Fibroblast of villous mesenchyme (primary cell): ENCODE measurements at places on chromosomes 1 and 21. TPM values are rescaled to one million over a fixed set of nuclear protein-coding genes. Genes with fewer than 3 reads are reported as not detected.
A peak's percentile ranks its signal among the peaks of the same experiment; 100 is the strongest.

DNA sequence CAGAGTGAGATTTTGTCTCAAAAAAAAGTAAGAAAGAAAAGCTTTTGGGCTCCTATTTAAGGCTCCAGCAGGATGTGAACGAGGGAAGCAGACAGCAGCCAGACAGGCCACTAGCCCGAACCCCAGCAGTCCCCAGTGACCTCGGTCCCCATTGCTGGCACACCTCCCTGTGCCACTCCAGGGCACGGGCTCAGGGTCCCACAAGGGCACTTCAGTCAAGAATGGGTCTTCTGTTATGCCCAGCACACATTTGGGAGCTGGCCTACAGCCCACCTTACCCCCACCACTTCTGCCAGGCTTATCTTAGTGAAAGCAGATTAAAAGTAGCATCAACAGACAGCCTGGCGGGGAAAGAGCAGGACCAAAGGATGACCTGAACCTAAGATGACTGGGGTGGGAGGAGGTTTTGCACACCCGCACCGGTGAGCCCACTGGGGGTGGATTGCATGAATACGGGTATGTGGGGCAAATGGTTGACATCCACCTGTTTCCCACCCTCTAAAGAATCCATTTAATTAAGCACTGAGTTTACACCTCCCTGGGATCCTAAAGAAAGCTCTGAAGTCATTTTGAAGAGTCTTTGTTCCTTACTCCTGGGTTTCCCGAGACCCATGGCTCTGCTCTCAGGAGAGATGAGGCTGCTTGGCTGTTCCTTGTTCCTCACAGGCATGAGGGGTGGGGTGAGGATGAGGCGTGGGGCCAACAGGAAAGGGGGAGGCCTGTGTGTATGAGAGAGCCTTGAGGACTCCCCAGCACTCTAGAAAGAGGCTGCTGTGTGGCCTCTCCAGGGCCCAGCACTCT, 4.7 kb downstream of the CHI3L1 start:
- DNase-seq = no peak

GRCh38 chr1:234433563-234434285, 45.3 kb downstream of the TARBP1 start:
- peak; percentile 34 for DNase-seq

DNA sequence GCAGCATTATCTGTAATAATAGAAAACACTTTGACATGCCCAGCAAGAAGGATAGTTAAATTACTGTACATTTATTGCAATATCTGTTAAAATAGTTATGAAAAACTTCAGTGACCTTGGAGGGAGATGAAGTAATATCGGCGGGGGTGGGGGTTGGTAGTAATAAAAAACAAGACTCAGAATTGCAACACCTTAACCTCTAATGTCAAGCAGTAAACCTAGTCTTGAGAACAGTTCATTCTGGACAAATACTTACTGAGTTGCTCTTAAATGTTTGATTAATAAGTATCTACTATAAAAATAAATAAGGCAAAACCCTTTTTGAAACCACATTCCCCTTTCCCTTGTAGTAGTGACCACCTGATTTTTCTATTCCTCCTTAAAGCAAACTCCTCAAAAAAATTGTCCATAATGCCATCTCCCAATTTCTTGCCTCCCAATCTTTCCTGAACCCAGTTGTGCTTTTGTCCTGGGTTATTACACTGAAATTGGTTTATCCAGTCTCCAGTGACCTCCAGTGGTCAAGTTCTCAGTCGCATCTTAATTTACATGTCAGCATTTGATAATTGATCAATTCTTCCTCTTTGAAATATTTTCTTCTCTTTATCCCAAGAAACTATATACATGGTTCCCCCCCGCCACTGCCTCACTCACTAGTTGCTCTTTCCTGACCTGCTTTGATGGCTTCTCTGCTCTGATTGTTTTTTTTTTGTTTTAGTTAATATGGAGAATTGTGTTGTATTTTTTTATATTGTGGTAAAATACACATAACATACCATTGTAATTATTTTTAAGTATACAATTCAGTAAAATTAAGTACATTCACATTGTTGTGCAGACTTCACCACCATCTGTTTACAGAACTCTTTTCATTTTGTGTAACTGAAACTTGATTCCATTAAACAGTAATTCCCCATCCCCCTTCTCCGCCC, 36.8 kb downstream of the RAP1A start:
- peak; percentile 92 for DNase-seq

DNA sequence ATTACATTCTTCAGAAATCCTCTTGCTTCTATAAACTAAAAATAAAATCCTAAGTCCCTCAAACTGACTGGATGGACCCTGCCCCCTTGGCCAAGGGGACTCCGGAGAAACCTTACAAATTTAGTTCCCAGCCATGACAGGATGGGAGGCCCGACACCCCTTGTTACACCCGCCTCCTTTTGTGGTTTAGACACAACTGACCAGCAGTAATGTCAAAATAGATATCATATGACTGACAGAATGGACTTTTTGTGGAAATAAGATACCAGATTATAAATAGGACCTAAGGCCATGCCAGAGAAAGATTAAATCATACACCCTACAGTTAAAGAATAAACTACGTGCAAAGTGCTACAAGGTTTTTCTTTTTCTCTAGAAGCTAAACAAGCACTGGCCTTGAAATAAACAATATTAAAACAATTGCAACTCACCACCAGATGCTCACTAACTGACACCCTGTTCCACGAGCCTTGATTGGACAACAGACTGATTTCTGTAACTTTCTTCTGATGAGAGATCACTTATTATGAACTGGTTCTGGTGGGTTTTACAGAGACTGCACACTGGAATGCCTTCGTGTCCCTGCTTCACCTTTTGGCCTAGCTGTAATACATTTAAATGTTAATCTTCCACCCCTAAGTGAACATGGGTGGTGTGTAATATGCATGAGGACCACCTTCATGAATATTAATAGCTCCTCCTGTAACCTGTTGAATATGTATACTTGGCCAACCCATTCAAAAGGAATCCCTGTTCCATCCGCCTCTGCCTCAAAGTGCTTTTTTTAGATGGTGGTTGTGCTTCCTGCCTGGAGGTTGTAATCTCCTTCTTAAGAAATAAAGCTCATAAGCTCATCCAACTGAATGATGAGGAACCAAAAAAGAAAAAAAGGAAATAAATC, 99.6 kb downstream of the ODF2L start:
- DNase-seq = no peak

DNA sequence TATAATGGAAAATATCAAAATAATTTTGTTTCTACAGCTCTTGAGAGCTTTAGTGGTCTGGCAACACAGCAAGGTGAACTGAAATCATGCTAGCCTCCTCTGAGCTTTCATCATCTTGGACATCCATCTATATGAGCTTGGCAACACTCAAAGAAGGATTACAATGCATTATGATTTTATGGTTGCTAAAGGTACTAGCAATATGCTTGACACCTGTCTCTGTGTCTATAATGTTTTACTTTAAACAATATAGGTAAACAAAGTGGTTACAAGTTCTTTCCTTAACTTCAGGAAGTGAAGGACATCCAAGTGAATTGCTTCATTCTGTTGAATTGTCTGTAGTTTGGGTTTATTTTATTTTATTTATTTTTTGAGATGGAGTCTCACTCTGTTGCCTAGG, 203.7 kb upstream of the RRP15 start:
- no peak for DNase-seq

- no peak for DNase-seq
Measured at GRCh38 chr21:32099812-32100416, 178.9 kb downstream of the MIS18A start.

- no peak for DNase-seq
Measured at GRCh38 chr1:43885279-43885801, 48.3 kb upstream of the ARTN start.

- no peak for DNase-seq
Measured at GRCh38 chr1:197633447-197634078, 141.7 kb downstream of the DENND1B start.

- DNase-seq = no peak
Measured at GRCh38 chr1:4071653-4072052, 171.6 kb upstream of the C1orf174 start.

GRCh38 chr1:147608596-147608995, 61.7 kb downstream of the ACP6 start:
- no peak for DNase-seq

DNA sequence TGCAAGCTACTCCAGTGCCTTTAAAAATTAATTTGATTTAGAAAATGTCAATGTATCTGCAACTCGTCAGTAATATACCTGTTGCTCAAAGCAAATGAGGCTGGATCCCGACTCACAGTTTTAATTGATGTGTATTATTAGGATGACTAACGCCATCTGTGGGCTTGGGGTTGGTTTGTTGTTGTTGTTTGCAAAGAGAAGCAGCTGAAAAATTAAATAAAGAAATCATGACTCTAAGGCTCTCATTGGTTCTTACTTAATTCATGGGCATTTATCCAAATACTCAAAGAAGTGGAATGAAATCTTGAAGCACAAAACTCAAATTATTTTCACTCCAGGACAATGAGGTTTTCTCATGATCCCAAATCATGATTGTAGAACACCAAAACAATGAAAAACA, 46.4 kb downstream of the SEC16B start:
- DNase-seq = peak; percentile 70

DNA sequence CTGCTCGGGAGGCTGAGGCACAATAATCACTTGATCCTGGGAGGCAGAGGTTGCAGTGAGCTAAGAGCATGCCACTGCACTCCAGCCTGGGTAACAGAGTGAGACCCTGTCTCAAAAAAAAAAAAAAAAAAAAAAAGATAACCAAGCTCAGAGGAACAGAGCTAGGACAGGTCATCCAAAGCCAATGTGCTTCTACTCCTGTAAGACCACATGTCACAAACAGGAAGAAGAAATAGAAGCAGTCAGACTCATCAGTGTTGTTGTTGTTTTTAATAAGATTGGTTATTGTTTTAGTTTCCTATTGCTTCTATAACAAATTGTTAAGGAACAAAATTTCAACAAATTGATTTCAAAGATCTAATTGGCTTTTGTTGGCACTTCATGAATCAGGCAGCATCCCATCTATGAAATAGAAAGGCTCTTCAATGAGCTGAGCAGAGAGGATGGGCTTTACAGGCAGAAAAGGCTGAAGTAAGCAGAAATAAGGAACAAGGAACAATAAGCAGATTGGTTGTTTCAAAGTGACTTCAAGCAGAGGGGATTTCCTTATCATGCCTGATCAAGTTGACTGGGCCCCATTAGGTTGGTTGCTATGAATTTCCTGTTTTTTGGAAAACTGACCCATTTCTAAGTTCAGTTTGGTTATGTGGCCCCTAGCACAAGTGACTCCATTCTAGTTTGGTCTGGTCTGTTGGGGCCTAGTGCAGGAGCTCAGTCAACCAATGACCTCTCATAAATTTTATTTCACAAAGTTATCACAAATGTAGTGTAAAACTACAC, 6.0 kb upstream of the AKNAD1 start:
- no peak for DNase-seq

GRCh38 chr1:158179301-158180041, 1.2 kb upstream of the CD1D start:
- no peak for DNase-seq

DNA sequence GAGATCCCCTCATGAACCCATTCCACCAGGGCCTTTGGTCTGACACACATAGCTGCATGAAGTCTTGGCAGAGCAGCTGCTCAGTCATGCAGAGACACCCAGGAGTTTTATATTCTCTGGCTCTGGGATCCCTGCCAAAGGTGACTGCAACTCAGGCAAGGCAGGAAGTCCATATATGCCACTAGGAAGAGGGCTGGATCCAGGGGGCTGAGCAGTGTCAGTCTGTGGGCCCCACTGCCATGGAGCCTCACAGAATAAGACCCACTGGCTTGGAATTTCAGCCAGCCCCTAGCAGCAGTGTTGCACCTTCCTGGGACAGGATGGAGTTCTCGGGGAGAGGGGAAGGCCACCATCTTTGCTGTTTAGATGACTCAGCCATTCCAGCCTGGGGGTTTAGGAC, 199.7 kb downstream of the TBX15 start:
- DNase-seq = no peak

- peak; percentile 86 for DNase-seq
Measured at GRCh38 chr1:45512641-45513054, 9.0 kb downstream of the PRDX1 start.

DNA sequence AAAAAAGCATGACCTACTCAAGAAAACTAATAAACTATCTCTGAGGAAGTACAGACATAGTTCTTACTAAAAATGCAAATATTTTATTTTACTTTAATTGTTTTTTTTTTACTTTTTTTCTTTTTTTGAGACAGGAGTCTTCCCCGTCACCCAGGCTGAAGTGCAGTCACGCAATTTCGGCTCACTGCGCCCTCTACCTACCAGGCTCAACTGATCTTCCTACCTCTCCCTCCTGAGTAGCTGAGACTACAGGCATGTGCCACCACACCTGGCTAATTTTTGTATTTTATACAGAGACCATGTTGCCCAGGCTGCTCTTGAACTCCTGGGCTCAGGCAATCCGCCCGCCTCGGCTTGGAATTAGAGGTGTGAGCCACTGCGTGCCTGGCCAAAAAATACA, 1263.1 kb downstream of the KCNT2 start:
- DNase-seq = no peak

- DNase-seq = no peak
Measured at GRCh38 chr1:1591452-1591851, 8.5 kb downstream of the FNDC10 start.

GRCh38 chr1:23385119-23385621, 15.5 kb upstream of the ZNF436 start:
- DNase-seq = no peak

- DNase-seq = no peak
Measured at GRCh38 chr1:205939690-205940330, 3.4 kb downstream of the SLC26A9 start.

- DNase-seq = peak; percentile 3
Measured at GRCh38 chr1:11384170-11384554, 94.8 kb upstream of the DISP3 start.

- peak; percentile 22 for DNase-seq
Measured at GRCh38 chr1:11654137-11654938, at the start of the genes FBXO2 and FBXO44. FBXO2 (minus strand) TSS chr1:11654429; CDS start chr1:11654340, 89 bp downstream. FBXO44 (plus strand) TSS chr1:11654877; CDS start chr1:11655836, 959 bp downstream.

DNA sequence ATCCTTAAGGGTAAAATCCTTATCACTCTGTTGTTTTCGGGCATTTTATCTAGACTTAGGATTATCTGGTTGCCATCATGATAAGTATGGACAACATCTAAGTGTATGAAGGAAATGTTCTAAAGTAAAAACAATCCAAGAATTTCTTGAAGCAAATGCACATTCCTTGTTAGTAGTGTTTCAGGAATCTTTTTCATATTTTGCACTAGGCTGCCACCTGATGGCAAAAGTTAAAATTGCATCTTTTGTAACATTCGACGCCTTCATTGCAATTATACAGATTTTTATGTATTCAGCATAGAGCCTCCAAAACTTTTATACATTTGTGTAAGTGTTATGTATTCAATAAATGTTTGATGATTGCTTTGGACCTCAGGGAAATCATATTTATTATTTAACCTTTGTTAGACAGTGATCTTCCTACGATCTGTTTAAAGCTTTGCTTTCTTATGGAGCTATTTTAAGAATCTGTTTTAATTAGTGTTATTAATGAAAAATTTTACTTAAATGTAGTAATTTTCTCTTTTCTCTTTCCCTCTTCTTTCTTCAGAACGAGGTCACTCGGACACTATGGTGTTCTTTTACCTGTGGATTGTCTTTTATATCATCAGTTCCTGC, 49.4 kb upstream of the KIAA1614 start:
- DNase-seq = peak; percentile 67

GRCh38 chr21:46066591-46067331, 31.2 kb upstream of the COL6A2 start:
- DNase-seq = peak; percentile 69

Gene MYOM3
- under 0.01 TPM in 1 of 2 replicates, not detected in the other for total RNA-seq

Gene IRF6
- under 0.01 and 0.32 TPM in 2 replicates for total RNA-seq

Gene NCMAP
- total RNA-seq = not detected in 2 replicates

Gene GUCA2A
- not detected in 2 replicates for total RNA-seq

Gene ESRRG
- total RNA-seq = under 0.01 TPM in 2 replicates

Gene PTPRU
- 5.5 and 6.9 TPM in 2 replicates for total RNA-seq

Gene PRAMEF11
- not detected in 2 replicates for total RNA-seq

Gene TMEM35B
- total RNA-seq = 15.8 and 21.6 TPM in 2 replicates

Gene UBL4B
- under 0.01 TPM in 1 of 2 replicates, not detected in the other for total RNA-seq

Gene TMEM81
- 0.97 and 1.3 TPM in 2 replicates for total RNA-seq

Gene EXTL2
- 22.5 and 30.7 TPM in 2 replicates for total RNA-seq

Gene MCOLN2
- 1.3 and 1.7 TPM in 2 replicates for total RNA-seq

Gene STXBP3
- 39.9 and 79.5 TPM in 2 replicates for total RNA-seq
